ENCODE measurements at places on chromosomes 5 and 9. TPM values are rescaled to one million over a fixed set of nuclear protein-coding genes. Genes with fewer than 3 reads are reported as not detected.

The CBY3 gene
- not detected for total RNA-seq

DNA sequence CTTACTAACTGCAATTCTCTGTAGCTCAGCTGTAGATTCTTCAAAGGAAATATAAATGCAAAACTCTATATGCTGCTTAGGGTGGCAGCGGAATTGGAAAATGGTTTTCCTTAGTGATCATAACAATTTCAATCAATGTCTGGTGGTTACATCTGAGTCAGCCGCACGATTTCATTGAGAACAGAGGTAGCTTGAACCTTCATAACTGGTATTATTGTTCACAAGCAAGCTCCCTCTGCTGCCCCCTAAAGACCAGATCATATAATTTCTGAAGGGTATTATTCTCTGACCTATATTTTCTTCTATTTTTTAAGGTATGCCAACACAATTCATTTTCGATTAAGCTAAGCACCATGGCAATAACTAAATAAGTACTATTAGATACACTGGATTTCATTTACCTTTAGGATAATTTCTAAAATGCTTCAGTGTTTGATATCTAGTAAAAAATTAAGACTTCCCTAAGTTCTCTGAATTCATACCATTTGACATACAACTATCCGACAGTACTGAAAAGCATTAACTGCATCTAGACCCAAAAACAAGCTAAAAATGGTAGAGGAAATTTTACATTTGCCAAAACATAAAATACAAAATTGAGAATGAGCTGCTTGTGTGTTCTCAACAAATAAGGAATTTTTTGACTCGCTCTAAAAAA, 181.1 kb upstream of the SPEF2 start:
- DNase-seq, result no peak

DNA sequence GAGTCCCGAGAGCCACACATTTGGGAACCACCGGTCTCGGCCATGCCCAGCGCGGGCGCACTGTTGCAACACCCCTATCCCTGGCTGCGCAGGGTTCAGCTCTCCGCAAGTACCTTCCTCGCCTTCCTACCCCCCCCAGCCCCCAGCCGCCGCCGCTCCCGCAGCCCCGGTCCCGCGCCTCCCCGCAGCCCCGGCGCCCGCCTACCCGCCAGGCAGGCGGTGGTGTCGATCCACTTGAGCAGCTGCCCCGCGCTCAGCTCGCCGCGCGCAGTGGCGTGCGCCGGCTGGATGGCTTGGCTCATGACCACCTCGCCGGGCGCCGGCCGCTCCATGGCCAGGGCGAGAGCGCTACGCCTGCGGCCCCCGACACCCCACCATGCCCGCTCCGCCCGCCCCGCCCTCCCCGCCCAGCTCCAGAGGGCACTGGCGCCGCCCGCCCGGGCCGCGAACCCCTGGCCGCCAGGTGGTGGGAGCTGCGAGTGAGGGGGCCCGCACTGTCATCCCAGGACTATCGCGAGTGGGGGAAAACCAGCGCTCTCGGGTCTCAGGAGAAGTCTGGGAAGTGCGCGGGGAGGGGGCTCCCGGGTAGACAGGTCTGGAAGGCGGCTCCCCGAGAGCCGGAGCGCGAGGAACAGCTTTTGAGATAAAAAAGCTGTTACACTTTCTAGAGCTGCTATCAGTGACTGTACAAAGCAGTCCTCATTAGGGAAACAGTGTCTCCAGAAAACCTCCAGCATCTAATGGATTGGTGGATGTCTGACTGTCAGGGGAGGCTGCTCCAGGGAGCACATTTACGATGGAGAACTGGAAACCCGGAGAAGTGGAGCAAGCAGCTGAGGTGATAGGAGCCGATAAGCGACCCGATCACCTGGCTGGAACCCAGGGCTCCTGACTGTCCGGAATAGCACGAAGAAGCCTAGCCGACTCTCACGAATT, at the start of gene ACOT12:
ACOT12 (minus strand) TSS at position 352 of the 936 bp plus-strand sequence; CDS start at position 332, 20 bp downstream.
- DNase-seq, result peak; percentile 50

The OCLN gene
- total RNA-seq, result 2.1 TPM

DNA sequence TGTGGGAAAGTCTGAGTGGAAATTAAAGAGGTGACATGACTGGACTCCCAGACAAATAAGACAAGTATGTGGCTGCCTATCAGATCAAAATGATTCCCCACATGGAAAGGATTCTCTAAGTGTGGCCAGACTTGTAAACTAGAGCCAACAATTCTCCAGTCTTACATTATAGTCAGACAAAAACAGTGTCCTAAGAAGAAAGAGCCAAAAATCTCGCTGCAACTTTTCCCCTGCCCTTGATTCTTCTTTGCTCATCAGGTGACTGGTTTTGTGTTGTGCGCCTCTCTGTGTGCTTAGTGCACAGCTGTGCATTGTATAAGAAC, 164.2 kb upstream of the TARS1 start:
- DNase-seq, result no peak

GRCh38 chr9:113583511-113584427, 120.2 kb downstream of the RGS3 start:
- DNase-seq, result no peak

GRCh38 chr9:110048403-110048975, 159.5 kb downstream of the C9orf152 start:
- peak; percentile 86 for DNase-seq

GRCh38 chr5:173041881-173042762, 14.0 kb upstream of the CREBRF start:
- DNase-seq, result no peak

- DNase-seq, result no peak
Measured at GRCh38 chr5:131019111-131019510, 145.9 kb downstream of the HINT1 start.

- no peak for DNase-seq
Measured at GRCh38 chr9:108869092-108869725, 7.1 kb downstream of the ACTL7A start.

- DNase-seq, result no peak
Measured at GRCh38 chr5:139004374-139005307, 129.5 kb upstream of the LRRTM2 start.

The B4GALT1 gene
- 31.9 TPM for total RNA-seq
